Foreskin fibroblast (primary cell): ENCODE measurements at places on chromosomes 1 and 21.
A peak's percentile ranks its signal among the peaks of the same experiment; 100 is the strongest.

DNA sequence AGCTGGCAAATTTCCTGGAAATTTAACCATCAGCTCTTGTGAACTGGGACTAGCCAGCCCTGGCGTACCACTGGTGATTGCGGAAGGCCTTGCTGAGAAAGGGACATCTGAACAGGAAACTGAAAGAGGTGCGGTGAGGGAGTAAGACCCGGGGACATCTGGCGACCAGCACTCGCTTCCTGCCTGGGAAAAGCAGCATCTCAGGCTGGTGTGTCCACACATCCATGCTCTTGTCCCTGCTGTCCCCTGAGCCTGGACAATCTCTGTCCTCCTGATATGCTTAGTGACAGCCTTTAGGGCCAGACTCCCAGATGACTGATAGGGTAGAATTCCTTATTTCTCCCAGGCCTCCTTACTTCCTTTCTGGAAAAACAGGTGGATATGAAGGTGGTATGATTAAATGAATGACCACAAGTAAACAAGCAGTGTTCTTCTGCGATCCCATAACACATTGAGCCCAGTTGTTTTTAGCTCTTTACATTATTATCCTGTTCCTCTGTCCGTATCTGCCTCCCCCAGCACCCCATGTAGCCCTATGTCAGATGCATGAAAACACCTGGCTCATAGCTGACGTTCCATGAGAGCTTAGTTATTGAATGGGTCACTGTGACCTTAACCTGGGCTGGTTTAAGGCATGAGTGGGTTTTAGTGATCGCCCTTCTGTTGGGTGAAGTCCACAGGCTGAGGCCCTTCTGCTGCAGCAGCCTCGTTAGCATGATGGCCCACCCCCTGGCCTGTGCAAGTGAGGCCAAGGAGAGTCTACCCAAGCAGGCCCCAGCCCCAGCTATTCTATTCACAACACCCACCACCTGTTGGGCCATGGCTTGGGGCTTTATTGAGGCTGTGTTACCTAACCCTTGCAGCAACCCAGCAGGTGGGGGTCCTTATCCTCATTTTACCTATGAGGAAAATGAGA is 76.1 kb upstream of the GADD45A start:
- DNase-seq: peak; percentile 73

GRCh38 chr1:182217071-182217470 is 155.6 kb upstream of the ZNF648 start:
- peak; percentile 81 for DNase-seq

GRCh38 chr1:21605964-21606705 is 63.0 kb downstream of the RAP1GAP start:
- no peak for DNase-seq

- no peak for DNase-seq
Observed at GRCh38 chr1:182083851-182084486, 22.5 kb upstream of the ZNF648 start.

DNA sequence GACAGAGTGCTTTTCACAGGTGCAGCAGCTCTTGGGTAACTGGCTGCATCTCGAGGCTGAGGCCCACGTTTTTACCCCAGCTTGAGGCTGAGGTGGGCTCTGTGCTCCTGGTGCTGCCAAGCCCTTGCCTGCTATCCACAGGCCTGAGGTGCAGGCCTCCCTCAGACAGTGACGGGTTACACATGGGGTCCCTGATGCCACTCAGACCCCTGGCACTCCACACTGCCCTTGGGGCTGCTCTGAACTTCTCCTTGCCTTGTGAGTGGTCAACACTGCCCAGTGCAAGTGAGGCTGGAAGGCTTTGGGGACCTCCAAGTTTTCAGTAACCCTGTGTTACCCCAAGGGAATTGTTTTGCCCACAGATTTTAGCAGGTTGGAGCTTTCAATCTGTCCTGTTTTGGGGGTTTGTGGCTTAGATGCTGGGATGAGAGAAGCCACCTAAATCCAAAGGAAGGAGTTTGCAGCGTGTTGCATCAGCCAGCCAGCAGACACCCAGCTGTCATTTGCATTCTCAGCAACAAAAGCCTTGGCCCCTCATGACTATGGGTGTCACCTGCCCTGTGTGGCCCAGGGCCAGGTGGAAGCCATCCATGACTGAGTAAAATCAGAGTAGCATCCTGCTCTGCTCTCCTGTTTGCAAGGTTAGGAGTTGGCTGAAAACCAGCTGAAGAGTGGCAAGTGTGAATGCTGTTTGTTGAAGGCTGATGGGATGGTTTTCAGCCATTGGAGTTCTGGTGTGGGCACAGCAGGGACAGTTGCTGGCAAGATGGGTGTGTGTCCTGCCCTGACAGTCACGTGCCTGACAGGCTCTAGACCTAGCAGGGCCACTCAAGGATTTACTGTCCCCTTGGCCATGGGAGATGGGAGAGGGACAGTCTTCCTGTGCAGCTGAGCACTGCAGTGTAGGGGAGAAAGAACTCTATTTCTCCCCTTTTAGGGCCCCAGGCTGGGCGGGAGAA is 3.2 kb downstream of the RNF187 start:
- DNase-seq: no peak

GRCh38 chr1:84013708-84014107 is 14.8 kb upstream of the TTLL7 start:
- DNase-seq: no peak

DNA sequence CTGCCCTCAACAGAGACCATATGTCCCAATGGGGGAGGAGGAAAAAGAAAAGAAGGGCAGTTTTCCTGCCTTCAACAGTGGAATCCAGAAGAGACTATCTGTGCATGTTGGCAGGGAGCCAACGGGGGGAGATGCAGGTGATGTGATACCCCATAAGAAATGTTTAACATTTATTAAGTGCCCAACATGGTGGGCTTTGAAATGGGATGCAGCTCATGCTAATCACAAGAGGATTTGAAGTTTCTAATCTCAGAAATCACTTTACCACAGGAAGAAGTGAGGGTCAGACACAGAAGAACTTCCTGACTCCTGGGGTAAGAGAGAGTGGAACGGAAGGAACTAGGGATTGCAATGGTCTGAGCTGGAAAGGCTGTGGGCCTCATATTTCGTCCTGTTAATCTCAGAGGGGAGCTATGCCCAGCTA is 16.2 kb downstream of the CSRP1 start:
- no peak for DNase-seq

DNA sequence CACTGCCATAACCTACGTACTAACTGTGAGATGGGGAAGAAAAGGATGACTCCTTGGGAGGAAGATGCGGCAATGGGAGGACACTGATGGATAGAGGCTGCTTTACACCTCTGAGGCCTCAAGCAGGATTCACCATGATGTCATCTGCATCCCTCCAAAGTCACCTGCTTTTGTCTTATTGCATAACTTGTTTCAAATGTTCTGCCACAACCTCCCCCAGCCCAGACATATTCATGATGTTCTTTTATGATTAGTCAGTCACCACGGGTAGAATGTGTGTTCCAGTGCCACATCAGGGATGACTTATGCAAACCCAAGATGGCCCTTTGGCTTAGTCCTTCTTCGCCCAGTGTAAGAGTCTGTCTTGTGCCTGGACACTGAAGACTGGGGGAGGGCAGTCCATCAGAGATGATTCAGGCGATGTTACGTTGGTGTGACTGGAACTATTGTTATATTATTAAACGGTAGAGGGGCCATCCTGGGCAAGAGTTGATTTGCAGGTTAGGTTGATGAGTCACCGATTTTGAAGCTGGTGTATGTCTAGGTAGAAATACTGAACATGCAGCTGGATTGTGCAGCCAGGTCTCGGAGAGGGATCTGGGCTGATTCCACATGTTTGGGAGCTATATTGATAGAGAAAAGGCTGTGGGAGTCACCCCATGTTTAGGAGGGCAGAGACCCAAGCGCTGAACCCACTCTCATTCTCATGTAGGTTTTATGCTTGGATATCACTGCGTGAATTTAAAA is 32.6 kb downstream of the RYR2 start:
- no peak for DNase-seq

DNA sequence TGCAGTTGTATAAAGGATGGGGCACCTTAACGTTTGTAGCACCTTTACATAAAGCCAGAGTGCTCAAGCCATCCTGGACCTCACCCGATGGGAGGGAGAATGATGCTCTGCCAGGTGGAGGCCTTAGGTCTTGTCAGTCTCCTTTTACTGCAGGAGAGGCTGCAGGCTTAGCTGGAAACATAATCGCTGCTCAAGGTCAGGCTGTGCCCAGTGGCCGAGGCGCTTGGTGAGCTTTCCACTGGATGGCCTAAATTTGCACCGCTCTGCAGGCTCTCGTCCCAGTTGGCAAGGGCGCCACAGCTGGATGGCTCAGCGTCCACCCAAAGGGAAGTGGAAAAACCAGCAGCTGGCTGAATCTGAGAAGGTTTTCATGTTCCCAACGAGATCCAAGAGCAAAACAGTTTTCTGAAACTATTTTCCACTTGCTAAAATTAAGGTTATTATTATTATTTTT is 438.9 kb downstream of the CAMTA1 start:
- DNase-seq: no peak
